ENCODE measurements at places on chromosomes 2 and 18. TPM values are rescaled to one million over a fixed set of nuclear protein-coding genes. Genes with fewer than 3 reads are reported as not detected.

- DNase-seq = no peak
Observed at GRCh38 chr18:10482363-10482984, 28.0 kb downstream of the APCDD1 start.

- DNase-seq = no peak
Observed at GRCh38 chr2:199552141-199552540, 94.4 kb upstream of the SATB2 start.

GRCh38 chr2:213125646-213126347, 25.6 kb downstream of the IKZF2 start:
- DNase-seq = peak; percentile 67

- no peak for DNase-seq
Observed at GRCh38 chr2:105997711-105998110, 196.4 kb downstream of the UXS1 start.

- no peak for DNase-seq
Observed at GRCh38 chr2:158482594-158482993, 25.8 kb downstream of the PKP4 start.

DNA sequence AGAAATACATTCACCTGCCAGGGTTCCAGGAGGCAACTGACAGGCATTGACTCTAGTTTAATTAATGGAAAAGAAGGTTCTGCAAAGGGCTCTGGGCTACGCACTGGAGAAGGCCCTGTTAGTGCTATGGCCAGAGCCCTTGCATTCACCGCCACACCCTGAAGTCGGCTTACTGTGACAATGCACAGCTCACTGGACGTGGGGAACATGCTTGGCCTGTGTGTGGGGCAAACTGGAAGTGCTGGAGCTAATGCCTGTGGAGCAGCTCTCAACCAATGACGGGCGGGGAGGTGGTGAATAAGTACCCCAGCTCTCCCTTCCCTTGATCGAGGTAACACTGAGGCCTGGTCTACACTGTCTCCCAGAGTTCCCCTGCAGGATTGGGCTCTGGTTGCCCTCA, 209.8 kb downstream of the HAUS1 start:
- DNase-seq = no peak

Gene SLC4A5
- total RNA-seq = 8.0 TPM

DNA sequence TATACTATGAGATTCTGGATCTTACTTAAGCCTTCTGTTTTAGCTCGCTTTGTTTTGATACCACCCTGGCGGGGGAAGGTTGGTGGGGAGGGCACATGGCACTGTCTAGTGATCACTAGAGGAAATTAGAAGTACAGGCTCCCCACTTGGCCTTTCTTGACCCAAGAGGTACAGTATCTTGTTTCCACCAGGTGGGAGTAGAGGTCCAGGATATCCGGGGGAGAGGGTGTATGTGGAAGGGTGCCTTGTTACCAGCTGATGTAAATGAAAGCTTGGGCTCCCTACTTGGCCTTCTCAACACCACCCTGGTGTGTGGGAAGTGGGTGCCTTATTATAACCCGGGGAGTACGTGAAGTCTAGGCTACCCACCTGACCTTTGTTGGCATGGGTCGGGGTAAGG, 7.5 kb downstream of the GALNT1 start:
- no peak for DNase-seq

DNA sequence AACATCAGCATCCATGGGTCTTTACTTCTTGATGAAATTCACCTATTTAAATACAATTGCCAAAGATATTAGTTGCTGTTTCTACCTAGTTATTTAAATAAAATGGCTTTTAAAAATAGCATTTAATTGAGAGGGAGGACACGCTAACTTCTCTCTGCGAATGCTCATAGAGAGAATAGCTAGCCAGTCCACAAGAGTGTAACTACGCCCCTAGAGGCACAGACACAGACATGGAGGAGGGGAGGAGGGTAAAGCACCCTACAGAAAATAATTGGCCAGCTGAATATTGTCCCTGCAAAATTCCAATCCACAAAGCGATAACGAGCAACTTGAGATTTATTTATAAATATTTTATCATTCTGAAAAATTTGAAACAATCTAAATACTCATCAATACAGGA, 97.0 kb upstream of the PAPOLG start:
- DNase-seq = no peak

- DNase-seq = no peak
Observed at GRCh38 chr2:239378021-239378917, 22.6 kb downstream of the HDAC4 start.

DNA sequence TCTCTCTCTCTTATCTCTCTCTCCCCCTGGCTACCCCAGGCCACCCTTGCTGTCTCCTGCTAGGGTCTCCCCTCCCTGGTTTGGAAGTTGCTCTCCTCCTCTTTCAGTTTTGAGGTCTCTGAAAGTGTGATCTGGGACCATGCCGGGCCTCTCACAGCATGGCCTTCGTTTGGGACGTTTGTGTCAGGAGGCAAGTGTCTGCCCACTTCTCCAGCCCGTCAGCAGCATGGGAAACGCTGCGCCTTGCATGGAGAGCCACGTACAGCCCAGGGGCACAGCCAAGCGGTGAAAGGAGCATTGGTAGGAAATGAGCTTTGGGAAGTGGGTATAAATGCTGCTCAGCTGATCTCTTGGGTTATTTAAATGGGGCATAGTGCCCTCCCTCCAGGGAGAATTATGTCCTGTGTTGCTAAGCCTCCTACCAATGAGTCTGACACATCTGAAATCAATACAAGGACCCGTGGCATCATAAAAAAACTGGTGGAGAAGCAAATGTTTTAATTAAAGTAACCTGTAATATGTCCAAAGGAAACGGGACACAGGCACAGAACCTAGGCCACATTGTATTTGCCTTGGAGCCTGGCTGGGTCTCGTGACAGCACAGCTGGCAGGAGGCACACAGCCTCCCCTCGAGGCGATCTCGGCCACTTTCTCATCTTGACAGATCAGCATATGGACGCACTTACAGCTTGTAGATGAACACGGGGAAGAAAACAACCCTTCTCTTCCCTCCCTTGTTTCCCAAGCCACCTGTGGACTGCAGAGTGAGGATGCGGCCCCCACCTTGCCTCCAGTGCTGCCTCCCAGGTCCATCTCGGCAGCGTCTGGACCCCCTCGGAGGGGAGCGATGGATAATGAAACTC, 72.7 kb downstream of the SH3RF3 start:
- DNase-seq = no peak

GRCh38 chr2:10626837-10627236, 62.9 kb downstream of the NOL10 start:
- DNase-seq = no peak

Gene ALPP
- total RNA-seq = not detected

DNA sequence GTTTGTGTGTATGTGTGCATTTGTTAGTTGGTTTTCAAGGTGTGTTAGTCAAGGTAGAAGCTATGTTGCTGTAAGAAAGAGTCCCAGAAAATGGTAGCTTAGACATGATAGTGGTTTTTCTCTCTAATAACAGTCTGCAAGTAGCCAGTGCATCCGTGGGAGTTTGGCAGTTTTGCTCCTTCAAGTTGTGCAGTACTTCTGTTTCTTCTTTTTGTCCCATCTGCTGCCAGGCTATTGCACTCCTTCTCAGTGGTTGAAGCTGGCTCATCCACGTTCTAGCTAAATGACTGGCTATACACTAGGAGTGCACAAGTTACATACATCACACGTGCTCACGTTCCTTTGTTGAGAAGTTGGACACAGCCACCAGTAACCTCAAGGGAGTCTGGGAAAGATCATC, 134.7 kb downstream of the ASXL3 start:
- DNase-seq = no peak

Gene PROC
- not detected for total RNA-seq
